ENCODE measurements at places on chromosomes 5 and 9.

DNA sequence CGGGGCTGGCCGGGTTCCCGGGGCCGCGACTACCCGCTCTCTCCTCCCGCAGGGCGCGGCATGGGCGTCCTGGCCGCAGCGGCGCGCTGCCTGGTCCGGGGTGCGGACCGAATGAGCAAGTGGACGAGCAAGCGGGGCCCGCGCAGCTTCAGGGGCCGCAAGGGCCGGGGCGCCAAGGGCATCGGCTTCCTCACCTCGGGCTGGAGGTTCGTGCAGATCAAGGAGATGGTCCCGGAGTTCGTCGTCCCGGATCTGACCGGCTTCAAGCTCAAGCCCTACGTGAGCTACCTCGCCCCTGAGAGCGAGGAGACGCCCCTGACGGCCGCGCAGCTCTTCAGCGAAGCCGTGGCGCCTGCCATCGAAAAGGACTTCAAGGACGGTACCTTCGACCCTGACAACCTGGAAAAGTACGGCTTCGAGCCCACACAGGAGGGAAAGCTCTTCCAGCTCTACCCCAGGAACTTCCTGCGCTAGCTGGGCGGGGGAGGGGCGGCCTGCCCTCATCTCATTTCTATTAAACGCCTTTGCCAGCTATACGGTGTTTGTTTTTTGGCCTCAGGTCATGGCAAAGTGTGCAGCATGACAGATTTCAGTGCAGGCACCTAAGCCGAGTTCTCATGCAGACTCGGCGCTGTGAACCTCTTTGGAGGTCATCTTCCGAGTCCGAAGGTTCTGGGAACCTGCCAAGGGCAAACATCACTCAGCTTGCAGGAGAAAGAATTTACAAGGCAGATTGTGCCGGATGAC is 516 bp downstream of the MRPL41 start:
- no peak for DNase-seq

- DNase-seq = no peak
These were observed 780.8 kb upstream of the ARRDC3 start for GRCh38 chr5:92163906-92164305.

DNA sequence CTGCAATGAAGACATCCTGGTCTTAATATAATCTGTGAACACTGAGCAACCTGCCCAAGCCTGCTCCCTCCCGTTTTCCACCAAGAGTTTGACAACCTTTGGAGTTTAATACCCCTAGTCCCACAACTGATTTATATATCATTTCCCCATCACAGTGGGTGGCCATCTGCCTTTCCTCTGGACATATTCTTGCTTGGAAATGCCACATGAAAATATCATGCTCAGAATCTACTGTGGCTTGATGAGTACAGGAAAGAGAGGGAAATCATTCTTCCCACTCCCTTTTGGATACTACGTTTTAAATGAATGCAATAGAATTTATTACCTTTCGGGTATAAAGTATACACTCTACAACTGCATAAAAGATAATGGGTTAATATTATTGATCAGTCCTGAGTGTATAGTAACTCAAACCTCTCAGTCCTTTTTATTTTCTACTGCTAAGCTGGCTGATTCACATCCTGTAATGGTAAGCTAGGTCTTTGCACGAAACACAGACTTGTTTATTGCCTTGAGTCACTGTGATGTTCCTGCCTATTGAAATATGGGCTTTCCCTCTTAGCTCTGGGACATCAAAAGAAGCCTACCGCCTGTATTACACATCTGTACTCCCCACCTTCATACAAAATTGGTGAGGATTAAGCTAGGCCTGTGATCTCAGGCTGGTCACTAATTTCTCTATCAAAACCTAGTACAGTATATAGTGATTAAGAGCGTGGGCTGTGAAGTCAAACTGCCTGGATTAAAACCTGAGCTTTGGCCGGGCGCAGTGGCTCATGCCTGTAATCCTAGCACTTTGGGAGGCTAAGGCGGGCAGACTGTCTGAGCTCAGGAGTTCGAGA is 67.6 kb upstream of the NR5A1 start:
- DNase-seq = peak; percentile 98

- no peak for DNase-seq
These were observed 39.2 kb downstream of the TLE4 start for GRCh38 chr9:79610791-79611614.

DNA sequence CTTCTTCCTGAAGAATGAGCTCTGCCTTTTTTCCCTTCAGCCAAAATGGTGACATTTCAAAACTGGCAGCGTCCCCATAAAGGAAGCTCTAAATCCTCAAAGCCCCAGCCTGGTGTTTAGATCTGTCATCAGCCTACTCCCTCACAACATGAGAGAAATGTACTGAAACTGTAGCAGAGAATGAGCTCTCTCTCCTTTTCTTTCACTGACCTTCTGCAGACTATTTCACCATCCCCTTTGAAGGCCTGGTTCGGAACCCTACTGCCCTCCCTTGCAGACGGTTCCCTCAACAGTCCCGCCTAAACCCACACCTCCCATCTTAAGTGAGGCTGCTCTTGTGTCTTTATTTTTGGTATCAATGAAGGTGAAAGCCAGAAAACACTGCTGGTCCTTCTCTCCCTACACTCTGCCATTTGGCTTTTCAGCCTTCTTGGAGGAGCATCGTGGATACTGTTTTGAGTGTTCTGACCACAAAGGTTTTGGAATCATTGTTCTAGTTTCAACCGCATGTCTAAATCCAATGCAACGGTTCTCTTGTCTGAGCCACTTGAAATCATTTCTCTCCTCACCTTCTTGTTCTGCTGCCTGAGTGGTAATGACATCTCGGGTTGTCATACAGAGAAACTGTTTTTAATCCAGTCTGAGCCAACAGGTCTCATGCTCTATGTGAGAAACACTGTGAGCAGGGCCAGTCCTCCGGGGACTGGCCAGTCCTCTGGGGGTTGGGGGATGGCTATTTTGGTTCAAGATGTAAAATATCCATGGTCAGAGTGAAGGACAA is 39.0 kb downstream of the ITK start:
- no peak for DNase-seq

DNA sequence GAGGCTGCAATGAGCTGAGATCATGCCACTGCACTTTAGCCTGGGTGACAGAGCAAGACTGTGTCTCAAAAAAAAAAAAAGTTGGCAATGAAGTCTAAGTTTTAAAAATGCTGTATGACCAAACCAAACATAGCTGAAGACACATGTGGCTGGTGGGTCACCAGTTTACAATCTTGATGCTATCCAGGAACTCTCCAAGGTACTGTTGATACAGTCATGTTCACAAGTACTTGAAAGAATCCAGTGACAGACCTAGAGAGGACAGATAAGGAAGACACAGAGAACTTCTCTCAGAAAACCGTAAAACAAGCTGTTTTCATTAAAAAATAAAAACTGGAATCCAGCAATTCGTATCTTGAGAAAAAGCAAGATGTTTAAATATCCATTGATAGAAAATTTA is 95.7 kb downstream of the ACTBL2 start:
- no peak for DNase-seq

GRCh38 chr9:2727966-2728613 is 10.8 kb downstream of the KCNV2 start:
- DNase-seq = peak; percentile 4

DNA sequence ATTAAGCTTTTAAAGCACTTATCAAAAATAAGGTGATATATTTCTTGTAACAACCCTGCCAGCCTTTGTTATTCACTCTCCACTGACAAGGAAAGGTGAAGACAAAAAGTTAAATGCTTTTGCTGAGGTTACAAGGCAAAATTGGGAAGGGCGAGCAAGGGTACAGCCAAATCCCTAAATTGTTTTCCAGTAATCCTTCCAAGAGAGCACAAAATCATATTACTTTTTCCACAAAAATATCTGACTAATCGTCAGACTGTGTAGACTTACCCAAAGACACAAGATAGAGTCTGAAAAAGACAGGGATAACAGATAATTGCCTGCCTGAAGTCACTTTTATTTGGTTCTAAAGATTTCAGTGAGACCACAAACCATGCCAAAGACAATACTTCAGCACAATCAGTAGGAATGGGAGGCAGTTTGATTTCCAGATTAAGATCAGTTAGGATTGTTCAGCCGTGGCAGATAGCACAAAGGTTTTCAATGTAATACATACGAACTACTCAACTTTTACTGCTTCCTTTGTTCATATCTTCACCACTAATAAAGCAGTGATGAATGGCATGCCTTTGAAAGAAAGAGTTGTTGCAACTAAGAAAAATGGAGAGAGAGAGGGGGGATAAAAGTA is 383.8 kb upstream of the TUSC1 start:
- no peak for DNase-seq

GRCh38 chr5:170563824-170564567 is 60.2 kb downstream of the KCNIP1 start:
- DNase-seq = no peak

DNA sequence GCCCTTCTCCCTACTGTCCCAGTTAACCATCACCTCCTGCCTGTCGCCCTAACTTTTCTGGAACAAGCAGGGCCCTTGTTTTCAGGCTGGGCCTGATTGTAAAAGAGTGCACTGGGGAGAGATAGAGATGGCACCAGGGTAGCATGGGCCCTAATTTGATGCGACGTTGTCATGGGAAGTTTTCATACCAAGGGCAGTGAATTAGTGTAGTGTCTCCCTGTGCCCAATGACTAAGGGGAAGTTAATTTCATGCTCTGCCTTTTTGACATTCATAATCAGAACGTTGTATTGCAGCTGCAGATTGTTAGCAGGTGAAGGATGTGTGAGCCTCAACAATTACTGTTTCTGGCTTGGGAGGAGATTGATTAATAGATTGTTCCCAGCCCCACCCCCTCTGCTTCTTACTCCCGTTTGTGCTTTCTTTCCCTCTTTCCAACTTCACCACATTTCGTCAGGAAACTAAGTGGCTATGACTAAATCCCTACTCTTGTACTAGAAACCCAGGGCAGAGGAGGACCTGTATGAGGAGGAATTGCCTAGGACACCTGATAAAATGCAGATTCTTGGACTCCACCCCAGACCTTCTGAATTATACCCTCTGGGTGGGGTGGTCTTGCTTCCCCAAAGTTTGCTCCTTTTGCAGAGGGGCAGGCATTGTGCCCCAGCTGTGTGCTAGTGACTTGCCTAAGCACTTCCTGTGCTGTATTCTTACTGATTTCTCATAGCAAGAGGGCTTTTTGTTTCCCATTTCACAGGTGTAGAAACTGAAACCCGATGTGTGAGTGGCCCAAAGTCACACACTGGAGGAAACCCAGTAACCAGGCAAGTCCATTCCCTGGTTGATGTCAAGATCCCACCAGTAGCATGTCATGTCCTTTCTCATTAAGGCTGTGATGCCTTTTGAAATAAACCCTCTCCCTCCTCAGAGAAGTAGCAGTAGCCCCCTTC is 56.3 kb downstream of the DAB2IP start:
- DNase-seq = no peak

- no peak for DNase-seq
These were observed 43.7 kb downstream of the ZNF366 start for GRCh38 chr5:72463449-72464052.

- no peak for DNase-seq
These were observed 27.5 kb downstream of the ADGRD2 start for GRCh38 chr9:124477648-124478285.

DNA sequence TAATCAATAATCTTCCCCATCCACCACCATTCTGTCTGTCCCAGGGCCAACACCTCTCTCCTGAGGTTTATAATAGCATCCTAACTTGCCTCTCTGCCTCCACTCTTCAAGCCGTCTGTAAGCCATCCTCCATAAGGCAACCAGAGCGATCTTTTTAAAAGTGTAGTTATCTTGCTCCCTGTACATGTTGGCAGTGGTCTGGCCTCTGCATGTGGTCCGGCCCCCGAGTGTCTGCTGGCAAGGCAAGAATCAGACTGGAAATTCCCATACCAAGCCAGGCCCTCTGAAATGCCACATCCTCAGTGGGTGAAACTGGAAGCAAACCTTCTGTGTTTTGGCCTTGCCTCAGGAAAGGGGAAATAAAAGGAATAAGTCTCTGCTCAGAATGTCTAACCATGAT is 17.0 kb downstream of the TTLL11 start:
- no peak for DNase-seq

GRCh38 chr9:69020301-69021145 is 6.6 kb upstream of the PRKACG start:
- no peak for DNase-seq

DNA sequence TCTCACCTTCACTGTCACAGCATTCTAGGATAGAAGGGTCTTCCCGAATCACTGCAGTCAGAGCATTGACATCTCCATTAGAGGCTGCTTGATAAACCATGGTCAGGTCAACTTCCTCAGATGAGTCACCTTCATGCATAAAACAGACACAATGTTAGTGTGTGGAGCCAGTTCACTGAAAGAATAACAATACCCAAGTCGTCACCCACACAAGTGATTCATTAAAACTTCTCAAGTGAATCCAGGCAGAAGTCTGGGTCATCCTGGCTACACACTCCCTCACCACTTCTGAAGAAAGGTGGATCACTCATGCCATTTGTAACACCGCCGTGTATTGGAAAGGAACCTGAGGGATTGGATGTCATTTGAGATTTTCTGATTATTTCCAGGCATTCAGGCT is 49.6 kb downstream of the ANKRD55 start:
- DNase-seq = peak; percentile 81

DNA sequence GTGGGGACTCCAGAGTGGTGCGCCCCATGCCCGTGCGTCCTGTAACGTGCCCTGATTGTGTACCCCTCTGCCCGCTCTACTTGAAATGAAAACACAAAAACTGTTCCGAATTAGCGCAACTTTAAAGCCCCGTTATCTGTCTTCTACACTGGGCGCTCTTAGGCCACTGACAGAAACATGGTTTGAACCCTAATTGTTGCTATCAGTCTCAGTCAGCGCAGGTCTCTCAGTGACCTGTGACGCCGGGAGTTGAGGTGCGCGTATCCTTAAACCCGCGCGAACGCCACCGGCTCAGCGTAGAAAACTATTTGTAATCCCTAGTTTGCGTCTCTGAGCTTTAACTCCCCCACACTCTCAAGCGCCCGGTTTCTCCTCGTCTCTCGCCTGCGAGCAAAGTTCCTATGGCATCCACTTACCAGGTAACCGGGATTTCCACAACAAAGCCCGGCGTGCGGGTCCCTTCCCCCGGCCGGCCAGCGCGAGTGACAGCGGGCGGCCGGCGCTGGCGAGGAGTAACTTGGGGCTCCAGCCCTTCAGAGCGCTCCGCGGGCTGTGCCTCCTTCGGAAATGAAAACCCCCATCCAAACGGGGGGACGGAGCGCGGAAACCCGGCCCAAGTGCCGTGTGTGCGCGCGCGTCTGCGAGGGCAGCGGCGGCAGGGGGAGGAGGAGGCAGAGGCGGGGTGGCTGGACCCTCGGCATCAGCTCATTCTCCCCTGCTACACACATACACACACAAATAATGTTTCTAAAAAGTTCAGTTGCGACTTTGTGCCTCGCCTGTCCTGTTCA is 668 bp downstream of the GLIS3 start:
- DNase-seq = no peak

- DNase-seq = peak; percentile 19
These were observed 30.0 kb downstream of the S1PR3 start for GRCh38 chr9:89021154-89021803.

- DNase-seq = no peak
These were observed 8.4 kb upstream of the SLC1A3 start for GRCh38 chr5:36598045-36598444.

GRCh38 chr5:145774442-145774841 is 60.7 kb downstream of the PRELID2 start:
- DNase-seq = no peak

All from HCT116 (cell line).